Hindlimb muscle (tissue), 1 donor: ENCODE measurements at places on chromosomes 5 and 9. TPM values are rescaled to one million over a fixed set of nuclear protein-coding genes. Genes with fewer than 3 reads are reported as not detected.
A peak's percentile ranks its signal among the peaks of the same experiment; 100 is the strongest.

The ARID3C gene
- polyA plus RNA-seq = 0.18 TPM

The LECT2 gene
- not detected for polyA plus RNA-seq

DNA sequence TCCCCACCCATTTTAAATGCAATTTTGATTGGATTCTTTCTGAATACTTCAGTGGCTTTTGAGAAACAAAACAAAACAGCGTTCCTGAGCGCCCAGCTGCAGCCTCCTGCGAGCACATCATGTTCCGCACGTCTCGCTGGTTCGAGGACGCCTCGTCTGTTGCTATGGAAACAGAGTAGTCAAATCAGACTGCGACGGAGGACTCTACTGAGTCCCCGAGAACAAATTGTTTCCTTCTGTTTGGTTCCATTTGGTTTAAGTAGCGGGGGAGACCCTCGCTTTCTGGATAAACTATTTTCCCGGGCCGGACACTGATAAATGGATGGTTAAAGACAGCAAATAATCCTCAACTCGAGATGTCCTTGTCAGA is 69.0 kb downstream of the SLC28A3 start:
- DNase-seq = peak; percentile 79

The KCNIP1 gene
- 1.3 TPM for polyA plus RNA-seq

DNA sequence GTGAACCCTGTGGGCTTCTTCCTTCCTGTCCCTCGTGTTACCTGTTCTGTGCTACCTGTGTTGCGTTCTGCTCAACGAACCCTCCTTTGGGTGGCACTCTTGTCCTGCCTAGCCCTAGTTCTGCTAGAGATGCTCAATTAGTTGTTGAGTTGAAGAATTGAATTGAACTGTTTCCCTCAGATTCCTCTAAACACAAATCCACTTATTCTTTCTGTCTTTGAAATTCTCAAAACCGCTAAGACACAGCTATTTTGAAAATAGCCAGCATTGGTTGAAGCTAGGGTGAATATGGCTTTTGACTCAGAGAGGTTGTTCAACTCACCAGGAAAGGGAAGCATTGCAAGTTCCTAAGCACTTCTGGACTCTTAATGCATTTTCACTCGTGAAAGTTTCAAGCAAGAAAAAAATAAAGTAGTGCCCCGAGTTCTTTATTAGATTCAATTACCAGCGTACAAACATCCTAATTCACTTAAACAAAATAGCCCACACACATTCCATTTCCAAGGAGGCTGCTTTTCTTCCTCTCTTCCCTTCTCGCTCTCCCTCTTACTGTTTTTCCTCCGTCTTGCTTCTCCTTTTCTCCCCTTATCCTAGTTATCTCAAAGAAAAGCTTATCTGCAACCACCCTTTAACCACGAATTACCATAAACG is 642 bp upstream of the ITGA1 start:
- DNase-seq = no peak

GRCh38 chr9:13787234-13787833 is 507.8 kb upstream of the MPDZ start:
- DNase-seq = peak; percentile 85

The PCDHGA1 gene
- 0.77 TPM for polyA plus RNA-seq

DNA sequence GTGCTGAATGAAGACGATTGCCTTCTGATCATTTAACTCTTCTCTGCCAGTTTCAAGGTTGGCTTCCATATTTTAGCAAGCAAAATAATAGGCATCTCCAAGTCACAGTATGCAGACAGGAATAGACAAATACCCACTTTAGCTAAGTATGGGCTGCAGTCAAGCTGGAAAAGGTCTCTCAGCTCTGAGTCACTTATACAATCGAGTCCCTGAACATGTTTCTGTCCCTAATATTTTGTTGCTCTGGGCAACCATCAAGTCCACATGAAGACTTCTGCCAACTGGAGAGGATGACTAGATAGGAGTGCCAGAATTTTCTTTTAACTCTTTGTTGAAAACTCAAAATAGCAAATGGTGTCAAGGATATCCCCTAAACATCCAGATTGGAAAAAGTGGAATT is 575.3 kb downstream of the RAB3C start:
- no peak for DNase-seq

GRCh38 chr5:50415912-50416311 is 25.2 kb downstream of the EMB start:
- no peak for DNase-seq

DNA sequence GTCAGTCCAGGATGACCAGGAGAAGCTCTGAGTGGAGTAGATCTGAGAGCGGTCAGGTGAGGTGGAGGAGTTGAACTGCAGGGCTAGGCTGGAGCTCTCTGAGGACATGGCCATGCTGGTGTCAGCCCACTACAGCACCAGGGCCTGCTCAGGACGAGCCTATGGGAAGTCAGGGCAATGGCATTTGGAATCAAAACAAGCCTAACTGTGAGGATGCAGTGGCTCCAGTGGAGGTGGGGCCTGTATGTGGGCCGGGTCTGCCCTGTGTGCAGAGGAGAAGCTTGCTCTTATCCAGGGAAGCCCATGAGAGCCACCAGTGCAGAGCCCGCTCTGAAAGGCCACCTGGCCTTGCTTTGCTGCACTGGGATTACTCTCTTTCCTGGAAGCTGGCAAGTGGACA is 11.1 kb downstream of the CXCL14 start:
- no peak for DNase-seq

- no peak for DNase-seq
Measured at GRCh38 chr9:107780960-107781359, 291.4 kb upstream of the KLF4 start.

DNA sequence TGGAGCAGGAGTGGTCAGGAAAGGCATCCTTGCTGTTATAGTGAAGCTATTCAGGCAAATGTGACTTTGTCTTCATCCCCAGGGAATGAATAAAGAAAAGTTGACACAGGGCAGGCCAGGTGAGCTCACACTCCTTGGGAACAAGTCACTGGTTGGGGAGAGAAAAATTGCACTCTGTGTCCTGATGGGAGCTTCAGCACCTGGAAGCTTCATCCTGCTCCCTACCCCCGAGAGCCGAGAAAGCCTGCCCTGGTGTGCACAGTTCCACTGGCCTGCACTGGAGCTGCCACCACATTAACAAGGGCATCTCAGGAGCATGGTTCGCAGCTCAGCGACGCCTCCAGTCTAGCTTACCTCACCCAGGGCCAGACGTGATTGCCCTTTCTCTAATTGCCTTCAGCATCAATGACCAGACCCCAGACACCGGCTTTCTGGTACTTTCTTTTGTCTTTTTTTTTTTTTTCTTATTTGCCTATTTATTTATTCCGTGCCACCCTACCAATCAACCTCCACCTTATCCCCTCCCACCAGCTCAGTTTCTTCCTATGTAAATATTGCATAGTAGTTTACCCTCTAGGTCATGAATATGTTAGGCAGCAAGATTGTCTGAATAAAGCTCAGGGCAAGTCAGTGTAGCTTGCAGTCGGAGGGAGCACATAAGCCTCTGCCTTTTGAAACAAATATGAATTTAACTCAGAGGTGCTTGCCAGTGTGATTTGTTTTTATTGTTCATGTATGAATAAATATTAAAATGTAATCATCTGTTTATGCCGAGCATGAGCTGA is 87.4 kb downstream of the DOCK2 start:
- no peak for DNase-seq

- DNase-seq = no peak
Measured at GRCh38 chr9:16282216-16282615, 588.3 kb downstream of the BNC2 start.

The CARTPT gene
- polyA plus RNA-seq = not detected

The GLRX gene
- 11.3 TPM for polyA plus RNA-seq

The LEAP2 gene
- 2.6 TPM for polyA plus RNA-seq

GRCh38 chr5:119033135-119033534 is 37.8 kb upstream of the DMXL1 start:
- DNase-seq = no peak
